ENCODE measurements at places on chromosomes 6 and 20. TPM values are rescaled to one million over a fixed set of nuclear protein-coding genes. Genes with fewer than 3 reads are reported as not detected.

The RBM39 gene
- total RNA-seq = 358 TPM

The HSPA1L gene
- total RNA-seq = 3.1 TPM

The HLA-DRA gene
- 30.9 TPM for total RNA-seq

The CCN5 gene
- total RNA-seq = not detected

The FAM217A gene
- total RNA-seq = not detected

DNA sequence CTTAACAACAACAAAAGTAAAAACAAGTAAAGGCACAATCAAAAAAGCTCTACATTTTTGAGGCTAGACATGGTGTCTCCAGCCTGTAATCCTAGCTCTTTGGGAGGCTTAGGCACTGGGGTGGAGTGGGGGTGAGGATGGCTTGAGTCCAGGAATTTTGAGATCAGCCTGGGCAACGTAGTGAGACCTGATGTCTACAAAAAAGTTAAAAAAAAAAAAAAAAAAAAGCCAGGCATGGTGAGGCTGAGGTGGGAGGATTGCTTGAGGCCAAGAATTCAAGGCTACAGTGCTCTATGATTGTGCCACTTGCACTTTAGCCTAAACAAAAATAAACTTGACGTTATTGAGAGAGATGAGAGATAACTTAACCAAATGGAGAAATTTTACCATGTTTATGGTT lies 60.1 kb downstream of the QKI start:
- peaks cover 30% of the 10 kb centered on the region for H3K36me3 ChIP-seq
- no peaks in the 10 kb centered on the region for H3K27me3 ChIP-seq
- H3K4me3 ChIP-seq = no peak overlapping the region

DNA sequence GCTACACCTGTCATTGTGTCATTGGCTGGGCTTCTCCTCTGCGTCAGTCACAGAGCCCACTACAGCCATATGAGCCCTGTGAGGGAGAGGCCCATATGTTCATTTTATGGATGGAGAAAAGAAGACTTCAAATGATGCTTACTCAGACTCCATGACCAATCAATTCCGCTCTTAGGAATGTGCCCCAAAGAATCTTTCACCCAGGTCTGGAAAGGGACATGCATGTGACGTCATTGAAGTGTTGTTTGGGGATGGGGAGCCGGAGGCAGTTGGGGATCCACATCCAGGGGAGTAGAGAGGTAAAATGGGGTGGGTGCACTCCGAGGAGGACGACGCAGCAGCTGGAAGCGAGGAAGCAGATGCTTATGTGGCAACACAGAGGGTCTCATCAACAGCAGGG lies 9.6 kb upstream of the C6orf132 start:
- H3K27me3 ChIP-seq = peaks cover 7% of the 10 kb centered on the region
- no peak overlapping the region for H3K27ac ChIP-seq
- H3K36me3 ChIP-seq = no peaks in the 10 kb centered on the region
- no peaks in the 10 kb centered on the region for H3K4me1 ChIP-seq

- no peaks in the 10 kb centered on the region for H3K36me3 ChIP-seq
- no peak overlapping the region for H3K27ac ChIP-seq
- peaks cover 19% of the 10 kb centered on the region for H3K27me3 ChIP-seq
Observed at GRCh38 chr6:151275121-151275520, 35.4 kb downstream of the AKAP12 start.

DNA sequence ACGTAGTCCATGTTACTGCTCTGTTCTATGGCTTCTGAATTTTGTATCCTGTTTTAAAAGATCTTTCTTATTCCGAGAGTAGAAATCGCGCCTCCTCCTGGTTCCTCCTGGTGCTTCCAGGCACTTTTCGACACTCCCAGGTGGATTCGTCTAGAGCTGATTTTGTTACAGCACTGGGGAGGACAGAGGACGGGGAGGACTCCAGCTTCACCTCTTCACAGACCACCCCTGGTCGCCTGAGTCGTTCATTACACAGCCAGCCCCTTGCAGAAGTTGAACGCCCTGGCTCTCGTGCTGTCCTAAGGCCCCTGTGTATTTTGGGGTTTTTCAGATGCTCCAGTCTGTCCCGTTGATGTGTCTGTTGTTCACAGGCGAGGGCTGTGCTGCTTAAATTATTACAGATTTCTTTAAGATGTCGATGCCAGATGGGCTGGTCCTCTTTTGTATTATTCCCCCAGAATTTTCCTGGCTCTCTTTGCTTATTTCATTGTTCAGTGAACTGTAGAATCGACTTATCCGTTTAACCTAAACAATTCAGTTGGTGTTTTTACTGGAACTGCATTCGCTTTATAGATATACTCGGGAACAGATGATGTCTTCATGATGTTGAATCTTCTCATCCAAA lies 30.5 kb downstream of the COL20A1 start:
- no peak overlapping the region for H3K27ac ChIP-seq
- H3K4me3 ChIP-seq = no peak overlapping the region
- peaks cover 11% of the 10 kb centered on the region for H3K27me3 ChIP-seq
- no peaks in the 10 kb centered on the region for H3K36me3 ChIP-seq

DNA sequence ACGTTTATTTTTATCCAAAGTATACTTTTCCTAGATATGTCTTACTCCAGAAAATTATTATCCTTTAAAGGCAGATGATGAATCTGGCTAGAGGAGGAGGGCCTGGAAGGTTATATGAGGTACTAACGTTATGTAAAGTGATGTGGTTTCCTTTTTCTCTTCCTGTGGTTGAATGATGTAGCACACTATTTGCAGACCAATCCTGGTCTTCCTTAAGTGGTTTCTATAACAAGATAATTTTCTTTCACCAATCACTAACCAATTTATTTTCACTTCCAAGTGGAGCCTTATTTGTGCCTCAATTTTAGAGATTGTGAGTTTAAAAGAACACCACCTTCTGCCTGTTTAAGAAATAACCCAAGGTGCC lies 154.6 kb upstream of the SOX4 start:
- peaks cover 12% of the 10 kb centered on the region for H3K27me3 ChIP-seq
- DNase-seq = no peak
- peaks cover 14% of the 10 kb centered on the region for H3K36me3 ChIP-seq
- H3K4me1 ChIP-seq = peaks cover 41% of the 10 kb centered on the region

DNA sequence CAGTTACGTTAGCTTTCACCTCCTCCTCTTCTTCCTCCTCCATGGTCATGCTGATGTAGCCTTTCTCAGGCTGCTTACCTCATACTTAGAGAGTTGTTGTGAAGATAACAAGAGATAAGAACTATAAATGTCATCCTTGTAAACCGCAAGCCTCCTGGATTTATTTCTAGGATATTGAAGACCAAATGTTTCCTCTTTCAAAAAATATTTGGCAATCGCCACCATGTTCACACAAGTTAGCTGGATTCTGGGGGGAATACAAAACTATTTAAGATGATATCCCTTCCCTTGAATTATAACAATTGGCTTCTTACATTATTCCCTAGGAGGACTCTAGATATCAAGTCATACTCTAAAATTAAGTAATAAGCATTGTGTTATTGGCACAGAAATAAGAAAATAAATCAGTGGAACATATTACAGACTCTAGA lies 99.8 kb upstream of the PLEKHG1 start:
- H3K4me3 ChIP-seq = no peak overlapping the region
- no peaks in the 10 kb centered on the region for H3K4me1 ChIP-seq
- DNase-seq = no peak
- H3K36me3 ChIP-seq = no peaks in the 10 kb centered on the region

GRCh38 chr6:116557893-116558292 lies 4.3 kb downstream of the CALHM4 start:
- H3K27ac ChIP-seq = no peak overlapping the region
- H3K4me1 ChIP-seq = peaks cover 1% of the 10 kb centered on the region
- peaks cover 19% of the 10 kb centered on the region for H3K27me3 ChIP-seq
- no peak for DNase-seq

- H3K4me3 ChIP-seq = no peak overlapping the region
- no peaks in the 10 kb centered on the region for H3K27me3 ChIP-seq
- H3K27ac ChIP-seq = peak overlapping the region; percentile 44
- no peak for DNase-seq
- peaks cover 30% of the 10 kb centered on the region for H3K36me3 ChIP-seq
- H3K4me1 ChIP-seq = peaks cover 64% of the 10 kb centered on the region
Observed at GRCh38 chr6:39213195-39213920, 15.9 kb downstream of the KCNK5 start.

DNA sequence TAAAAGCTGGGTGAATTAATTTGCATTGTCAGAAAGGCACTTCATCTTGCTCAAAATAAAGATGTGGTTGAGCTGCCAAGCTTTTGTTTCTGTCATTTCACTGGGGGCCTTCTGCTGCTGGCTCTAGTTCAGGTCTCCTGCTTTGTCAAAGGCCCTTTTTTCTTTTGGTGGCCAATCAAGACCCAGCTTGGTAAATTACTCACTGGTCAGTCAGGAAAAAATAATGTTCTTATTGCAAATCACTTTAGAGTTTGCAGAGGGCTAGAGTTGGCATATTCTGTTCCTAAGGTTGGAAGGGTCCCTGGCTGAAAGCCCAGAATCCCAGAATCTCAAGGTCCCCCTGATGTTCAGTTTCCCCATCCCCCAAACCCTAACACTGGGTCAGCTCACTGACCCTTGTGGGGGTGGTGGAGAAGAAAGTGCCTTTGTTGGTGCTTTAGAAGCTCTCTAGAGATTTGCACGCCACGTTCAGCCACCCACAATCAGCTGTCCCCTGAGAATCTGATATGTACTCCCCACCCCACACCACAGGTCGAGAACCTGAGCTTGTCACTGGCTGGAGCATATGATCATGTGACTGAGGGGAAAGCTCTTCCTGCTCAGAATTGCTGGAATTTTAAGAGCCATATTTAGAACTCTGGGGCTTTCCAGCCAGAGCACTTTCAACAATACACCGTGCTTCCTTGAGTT lies 21.7 kb upstream of the BNIP5 start:
- DNase-seq = no peak
- H3K36me3 ChIP-seq = no peaks in the 10 kb centered on the region
- peaks cover 18% of the 10 kb centered on the region for H3K4me1 ChIP-seq
- no peak overlapping the region for H3K4me3 ChIP-seq

DNA sequence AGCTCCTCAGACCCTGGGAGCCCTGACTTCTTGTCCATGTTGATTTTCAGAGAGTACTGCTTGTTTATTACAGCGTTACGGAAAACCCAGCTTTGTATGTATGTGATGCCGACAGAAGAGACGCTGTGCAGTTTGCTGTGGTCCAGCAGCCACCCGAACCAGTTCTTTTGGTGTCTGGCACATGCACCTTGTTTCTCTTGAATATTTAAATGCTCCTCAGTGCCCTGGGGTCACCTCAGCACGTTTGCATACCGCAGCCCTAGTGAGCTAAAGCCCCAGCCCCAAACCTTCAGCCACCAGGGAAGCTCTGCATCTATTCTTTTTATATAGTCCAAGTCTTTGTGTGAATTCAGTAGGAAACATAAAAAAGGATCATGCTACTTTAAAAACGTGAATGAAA lies 39.9 kb downstream of the AFDN start:
- no peaks in the 10 kb centered on the region for H3K4me1 ChIP-seq
- peaks cover 8% of the 10 kb centered on the region for H3K27me3 ChIP-seq

DNA sequence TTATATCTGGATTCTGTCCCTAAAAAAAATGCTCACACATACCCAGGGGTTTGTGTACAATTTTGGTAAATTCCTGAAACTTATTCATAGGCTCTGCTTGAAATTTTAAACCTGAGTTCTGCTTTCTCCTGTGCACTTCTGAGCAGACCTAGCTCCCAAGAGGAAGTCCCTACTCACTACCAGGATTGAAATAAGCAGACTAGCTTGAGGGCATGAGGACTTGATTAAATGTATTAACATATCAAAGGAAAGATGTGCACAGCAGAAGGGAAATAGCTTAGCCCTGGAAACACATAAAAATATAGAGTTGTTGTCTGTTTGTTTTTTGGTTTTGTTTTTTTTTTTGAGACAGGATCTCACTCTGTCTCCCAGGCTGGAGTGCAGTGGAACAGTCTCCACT lies 151.8 kb upstream of the PLCB4 start:
- DNase-seq = no peak
- no peaks in the 10 kb centered on the region for H3K4me1 ChIP-seq
- no peak overlapping the region for H3K4me3 ChIP-seq
- H3K36me3 ChIP-seq = no peaks in the 10 kb centered on the region

GRCh38 chr6:45803071-45803470 lies 212.6 kb downstream of the CLIC5 start:
- no peak overlapping the region for H3K27ac ChIP-seq
- peaks cover 2% of the 10 kb centered on the region for H3K27me3 ChIP-seq
- no peak overlapping the region for H3K4me3 ChIP-seq
- peaks cover 2% of the 10 kb centered on the region for H3K36me3 ChIP-seq

DNA sequence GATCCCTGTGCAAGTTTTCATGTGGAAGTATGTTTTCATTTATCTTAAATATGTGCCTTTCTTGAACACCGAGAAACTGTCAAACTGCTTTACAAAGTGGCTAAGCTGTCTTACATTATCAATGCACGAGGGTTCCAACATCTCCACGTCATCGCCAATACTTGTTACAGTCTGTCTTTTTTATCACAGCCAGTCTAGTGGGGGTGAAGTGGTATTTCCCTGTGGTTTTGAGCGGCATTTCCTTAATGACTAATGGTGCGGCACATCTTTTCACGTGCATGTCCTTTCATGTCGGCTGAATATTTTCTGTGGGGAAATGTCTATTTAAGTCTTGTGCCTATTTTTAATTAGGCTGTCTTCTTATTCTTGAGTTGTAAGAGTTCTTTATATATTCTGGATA lies 280.4 kb downstream of the FOXC1 start:
- no peak overlapping the region for H3K4me3 ChIP-seq
- peaks cover 7% of the 10 kb centered on the region for H3K4me1 ChIP-seq
- H3K27ac ChIP-seq = no peak overlapping the region
- no peak for DNase-seq

DNA sequence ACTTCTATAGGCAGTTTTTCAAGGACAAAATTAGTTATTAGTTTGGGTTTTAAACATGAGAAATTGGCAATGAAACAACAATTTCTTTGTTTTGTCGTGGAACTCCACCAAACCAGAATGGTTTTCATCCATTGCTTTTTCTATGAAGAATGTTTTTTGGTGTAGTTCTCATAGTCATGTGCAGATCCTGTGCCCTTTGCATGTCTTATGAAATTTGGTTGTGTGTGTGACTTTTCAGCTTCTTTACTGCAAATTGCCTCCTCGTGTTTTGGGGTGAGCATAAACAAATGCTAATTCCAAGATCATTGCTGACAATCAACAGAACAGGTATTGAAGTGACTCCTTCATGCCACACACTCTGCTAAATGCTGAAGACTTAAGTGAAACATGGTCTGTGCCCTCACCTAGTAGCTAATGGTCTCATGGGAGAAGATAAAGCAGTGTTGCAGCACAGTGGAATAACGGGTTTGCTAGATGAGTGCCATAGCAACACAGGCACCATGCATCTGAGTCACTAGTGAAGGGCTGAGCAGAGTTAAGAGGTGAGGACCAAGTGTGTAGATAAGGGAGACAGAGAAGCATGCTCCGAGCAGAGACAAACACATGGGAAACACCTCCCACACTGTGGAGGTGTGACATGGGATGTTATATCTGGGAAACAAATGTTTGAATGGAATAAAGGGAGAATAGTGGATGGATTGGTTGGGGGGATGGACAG lies 120.0 kb downstream of the SLC16A10 start:
- no peaks in the 10 kb centered on the region for H3K36me3 ChIP-seq
- no peaks in the 10 kb centered on the region for H3K27me3 ChIP-seq
- no peak overlapping the region for H3K27ac ChIP-seq
- no peak overlapping the region for H3K4me3 ChIP-seq
- H3K4me1 ChIP-seq = peaks cover 7% of the 10 kb centered on the region

Measured in activated CD8-positive, alpha-beta T cell treated with anti-CD3 and anti-CD28 coated beads, Interleukin-2, amount 10 ng/mL, durations not matched to agents 7 days and 5 days (primary cell).